Fibroblast of lung (primary cell): ENCODE measurements at places on chromosomes 4 and X. TPM values are rescaled to one million over a fixed set of nuclear protein-coding genes. Genes with fewer than 3 reads are reported as not detected.

GRCh38 chr4:68076194-68076593 lies 53.5 kb downstream of the TMPRSS11F start:
- H3K27me3 ChIP-seq: no peaks in the 10 kb centered on the region
- no peaks in the 10 kb centered on the region for H3K36me3 ChIP-seq
- H3K27ac ChIP-seq: no peak overlapping the region
- no peak overlapping the region for H3K4me3 ChIP-seq

DNA sequence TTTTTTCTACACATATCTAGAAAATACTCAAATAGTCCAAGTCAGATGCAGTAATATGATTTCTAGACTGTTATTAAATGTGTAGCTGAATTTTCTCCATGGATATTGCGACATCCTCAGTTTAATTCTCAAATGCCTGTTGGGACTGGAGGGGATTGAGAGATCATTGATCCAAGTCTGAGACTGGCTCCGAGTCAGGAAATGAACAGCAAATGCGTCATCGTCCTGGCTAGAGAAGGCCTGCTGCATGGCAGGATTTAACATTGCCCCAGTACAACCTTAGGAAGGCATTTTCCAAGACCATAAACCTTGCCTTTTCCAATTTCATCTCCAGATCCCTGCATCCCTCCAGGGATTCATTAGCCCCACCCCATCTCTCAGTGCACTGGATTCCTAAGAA lies 56.6 kb upstream of the SLC6A14 start:
- no peak overlapping the region for H3K27ac ChIP-seq
- H3K27me3 ChIP-seq: no peaks in the 10 kb centered on the region
- H3K4me1 ChIP-seq: no peaks in the 10 kb centered on the region
- H3K4me3 ChIP-seq: no peak overlapping the region
- peak; percentile 2 for DNase-seq

DNA sequence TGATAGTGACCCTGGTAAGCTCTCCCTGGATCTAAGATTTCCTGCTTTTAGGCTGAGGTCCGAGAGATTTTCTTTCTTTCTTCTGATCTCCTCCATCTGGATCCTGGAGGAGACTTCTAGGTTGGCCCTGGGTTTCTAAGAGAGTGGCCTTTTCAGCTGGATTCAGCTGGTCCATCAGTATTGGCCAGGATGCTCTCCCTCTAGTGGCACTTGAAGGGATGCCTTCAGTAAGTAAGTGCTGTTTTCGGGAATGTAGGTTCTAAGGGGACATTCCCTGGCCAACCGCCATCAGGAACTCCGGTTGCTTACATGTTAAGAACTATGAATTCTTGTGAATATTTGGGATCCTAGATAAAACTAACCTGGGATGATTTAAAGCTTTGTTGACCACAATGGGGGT lies 56.9 kb downstream of the SERTM2 start:
- H3K27ac ChIP-seq: no peak overlapping the region
- H3K4me3 ChIP-seq: no peak overlapping the region
- DNase-seq: peak; percentile 4
- H3K27me3 ChIP-seq: no peaks in the 10 kb centered on the region

- no peak overlapping the region for H3K27ac ChIP-seq
- no peak overlapping the region for H3K4me3 ChIP-seq
Measured at GRCh38 chrX:9557091-9557490, 92.2 kb downstream of the TBL1X start.

- peaks cover 2% of the 10 kb centered on the region for H3K27me3 ChIP-seq
- H3K36me3 ChIP-seq: no peaks in the 10 kb centered on the region
Measured at GRCh38 chrX:152886716-152887115, 11.2 kb upstream of the ZNF185 start.

DNA sequence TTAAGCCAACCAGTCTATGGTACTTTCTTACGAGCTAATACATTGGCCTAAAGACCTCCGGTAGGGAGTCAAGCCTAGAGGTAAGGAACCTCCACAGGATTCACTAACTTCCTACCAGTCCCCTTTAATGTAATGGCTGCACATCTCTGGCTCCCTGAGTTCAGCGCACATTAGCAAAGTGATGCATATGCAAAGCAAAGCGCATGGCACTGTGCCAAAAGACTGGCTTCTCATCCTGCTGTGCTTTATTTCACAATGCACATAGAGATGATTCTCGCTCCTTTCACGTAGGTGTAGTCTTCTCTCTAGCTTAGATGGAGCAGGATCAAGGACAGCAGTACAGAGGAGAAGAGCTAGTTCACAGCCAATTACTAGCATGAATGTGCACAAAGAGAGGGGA lies 14.6 kb upstream of the CLTRN start:
- H3K36me3 ChIP-seq: no peaks in the 10 kb centered on the region
- H3K27me3 ChIP-seq: no peaks in the 10 kb centered on the region
- H3K4me3 ChIP-seq: no peak overlapping the region
- H3K27ac ChIP-seq: no peak overlapping the region
- no peaks in the 10 kb centered on the region for H3K4me1 ChIP-seq

- H3K4me3 ChIP-seq: no peak overlapping the region
- no peaks in the 10 kb centered on the region for H3K27me3 ChIP-seq
- no peak overlapping the region for H3K27ac ChIP-seq
- H3K36me3 ChIP-seq: no peaks in the 10 kb centered on the region
- no peak for DNase-seq
Measured at GRCh38 chr4:9384126-9384525, 21.2 kb downstream of the USP17L30 start.

GRCh38 chr4:38166082-38166481 lies 205.9 kb downstream of the PTTG2 start:
- no peak overlapping the region for H3K4me3 ChIP-seq
- H3K36me3 ChIP-seq: no peaks in the 10 kb centered on the region
- no peak overlapping the region for H3K27ac ChIP-seq
- H3K4me1 ChIP-seq: peaks cover 18% of the 10 kb centered on the region
- H3K27me3 ChIP-seq: no peaks in the 10 kb centered on the region
- DNase-seq: no peak

- H3K27me3 ChIP-seq: no peaks in the 10 kb centered on the region
- H3K4me3 ChIP-seq: no peak overlapping the region
- no peaks in the 10 kb centered on the region for H3K4me1 ChIP-seq
- no peaks in the 10 kb centered on the region for H3K36me3 ChIP-seq
- no peak for DNase-seq
Measured at GRCh38 chr4:146472404-146472803, 49.3 kb downstream of the SLC10A7 start.

GRCh38 chr4:6767748-6768538 lies 14.6 kb upstream of the KIAA0232 start:
- no peak overlapping the region for H3K27ac ChIP-seq
- H3K36me3 ChIP-seq: no peaks in the 10 kb centered on the region
- peaks cover 2% of the 10 kb centered on the region for H3K4me1 ChIP-seq

GRCh38 chr4:8292478-8293107 lies 23.0 kb downstream of the HTRA3 start:
- no peaks in the 10 kb centered on the region for H3K27me3 ChIP-seq
- H3K4me1 ChIP-seq: no peaks in the 10 kb centered on the region
- no peaks in the 10 kb centered on the region for H3K36me3 ChIP-seq
- H3K27ac ChIP-seq: no peak overlapping the region
- no peak overlapping the region for H3K4me3 ChIP-seq

GRCh38 chr4:151195801-151196200 lies 81.2 kb upstream of the PRSS48 start:
- H3K27me3 ChIP-seq: no peaks in the 10 kb centered on the region
- DNase-seq: peak; percentile 78
- H3K27ac ChIP-seq: peak overlapping the region; percentile 77
- H3K36me3 ChIP-seq: no peaks in the 10 kb centered on the region

- H3K27me3 ChIP-seq: no peaks in the 10 kb centered on the region
- no peak for DNase-seq
- no peak overlapping the region for H3K27ac ChIP-seq
- no peaks in the 10 kb centered on the region for H3K36me3 ChIP-seq
- no peak overlapping the region for H3K4me3 ChIP-seq
Measured at GRCh38 chr4:20367446-20367845, 115.7 kb downstream of the SLIT2 start.

DNA sequence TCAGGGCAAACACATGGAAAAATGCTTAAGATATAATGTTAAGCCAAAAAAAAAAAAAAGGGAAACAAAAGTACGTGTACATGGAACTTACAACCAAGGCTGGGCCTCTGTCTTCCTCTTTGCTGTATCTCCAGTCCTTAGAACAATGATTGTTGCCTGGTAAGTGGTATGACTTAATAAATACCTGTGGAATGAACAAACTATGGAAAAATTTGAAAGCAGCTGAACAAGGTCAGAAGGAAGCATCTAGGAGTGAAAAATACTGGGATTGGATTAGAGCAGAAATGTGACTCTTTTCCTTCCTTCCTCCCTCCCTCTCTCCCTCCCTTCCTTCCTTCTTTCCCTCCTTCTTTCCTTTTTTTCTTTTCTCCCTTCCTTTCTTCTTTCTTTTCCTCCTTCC lies 54.2 kb upstream of the SMIM10 start:
- DNase-seq: peak; percentile 92
- H3K27me3 ChIP-seq: no peaks in the 10 kb centered on the region
- H3K27ac ChIP-seq: no peak overlapping the region
- H3K4me3 ChIP-seq: no peak overlapping the region
- H3K4me1 ChIP-seq: no peaks in the 10 kb centered on the region
- no peaks in the 10 kb centered on the region for H3K36me3 ChIP-seq

Gene IGFBP7
- total RNA-seq: 54.8 and 108 TPM in 2 replicates

Gene RGN
- total RNA-seq: 15.4 and 23.8 TPM in 2 replicates

Gene LNX1
- 0.51 and 1.3 TPM in 2 replicates for total RNA-seq

Gene MAML3
- 2.0 and 2.1 TPM in 2 replicates for total RNA-seq

Gene ANKRD50
- total RNA-seq: 21.3 and 28.4 TPM in 2 replicates

Gene PGM2
- 14.1 and 15.0 TPM in 2 replicates for total RNA-seq

Gene NXF2
- total RNA-seq: not detected in 2 replicates

Gene P2RY10
- total RNA-seq: not detected in 2 replicates

Gene PPP1R2C
- not detected in 2 replicates for total RNA-seq

Gene DRD5
- not detected in 2 replicates for total RNA-seq

Gene CDKL2
- 1.8 and 2.3 TPM in 2 replicates for total RNA-seq

Gene GRID2
- under 0.01 TPM in 1 of 2 replicates, not detected in the other for total RNA-seq

Gene FAM47C
- total RNA-seq: not detected in 2 replicates

Gene PTTG2
- total RNA-seq: not detected in 2 replicates
